ENCODE measurements at places on chromosomes 12 and 14.
A peak's percentile ranks its signal among the peaks of the same experiment; 100 is the strongest.

DNA sequence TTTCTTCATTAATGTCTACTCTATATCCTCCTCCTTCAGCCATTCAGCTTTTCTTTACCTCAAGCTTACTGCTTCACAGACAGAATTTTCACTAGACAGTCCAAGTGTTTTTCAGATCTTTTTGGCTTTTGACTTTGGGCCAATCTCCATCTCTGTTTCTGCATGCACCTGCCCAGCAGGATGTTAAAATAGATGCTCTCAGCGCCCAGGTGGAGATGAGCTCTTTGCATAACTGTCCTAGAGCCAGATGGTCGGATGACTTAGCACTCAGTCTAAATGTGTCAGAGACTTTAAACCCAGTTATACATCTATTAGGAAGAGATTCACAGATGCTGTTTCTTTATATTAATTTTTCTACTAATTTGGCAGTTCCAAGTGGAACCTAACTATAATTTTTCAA is 80.3 kb upstream of the SSTR1 start:
- no peak for DNase-seq

- peak; percentile 78 for DNase-seq
Observed at GRCh38 chr12:64618953-64619590, 8.8 kb downstream of the RASSF3 start.

GRCh38 chr14:61575551-61576150 is 119.7 kb upstream of the HIF1A start:
- no peak for DNase-seq

- DNase-seq, result no peak
Observed at GRCh38 chr12:81245907-81246570, 168.2 kb downstream of the ACSS3 start.
